ENCODE measurements at places on chromosomes 7 and 10.

DNA sequence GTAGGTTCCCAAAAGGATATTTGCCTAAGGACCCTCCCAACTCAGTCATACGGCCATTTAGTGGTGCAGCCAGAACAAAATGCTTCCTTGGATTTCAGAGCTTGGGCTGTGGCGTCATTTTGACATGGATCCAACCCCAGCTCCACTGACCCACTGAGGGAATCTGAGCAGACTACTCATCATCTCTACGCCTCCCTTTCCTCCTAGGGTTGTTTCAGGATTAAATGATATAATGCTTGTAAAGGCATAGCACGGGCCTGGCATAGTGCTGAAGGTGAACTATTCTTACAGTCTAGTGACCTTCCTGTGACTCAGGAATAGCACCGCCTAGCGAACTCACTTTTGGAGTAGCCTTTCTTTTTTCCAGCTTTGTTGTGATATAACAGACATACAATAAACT lies 70.3 kb upstream of the LOXL4 start:
- no peak for DNase-seq

DNA sequence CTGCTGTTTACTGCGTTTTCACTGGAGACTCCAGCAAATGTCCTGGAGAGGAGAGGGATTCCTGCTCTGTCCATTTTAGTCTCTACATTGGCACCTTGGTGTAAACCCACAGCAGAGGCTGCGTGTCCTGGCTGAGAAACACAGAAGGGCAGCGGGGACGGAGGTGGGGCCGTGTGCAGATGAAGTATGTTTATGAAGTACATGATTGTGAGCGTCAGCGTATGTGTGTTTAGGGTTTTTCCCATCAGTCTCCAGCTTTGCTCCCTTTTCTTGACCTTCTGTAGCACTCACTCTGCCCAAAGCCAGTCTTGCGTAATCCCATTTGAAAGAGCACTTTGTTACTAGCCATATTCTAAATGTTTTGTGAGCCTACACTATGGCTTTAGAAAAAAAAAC lies 750.7 kb upstream of the SORCS1 start:
- DNase-seq = no peak

GRCh38 chr10:5018134-5018533 lies 14.5 kb upstream of the AKR1C2 start:
- DNase-seq = no peak

DNA sequence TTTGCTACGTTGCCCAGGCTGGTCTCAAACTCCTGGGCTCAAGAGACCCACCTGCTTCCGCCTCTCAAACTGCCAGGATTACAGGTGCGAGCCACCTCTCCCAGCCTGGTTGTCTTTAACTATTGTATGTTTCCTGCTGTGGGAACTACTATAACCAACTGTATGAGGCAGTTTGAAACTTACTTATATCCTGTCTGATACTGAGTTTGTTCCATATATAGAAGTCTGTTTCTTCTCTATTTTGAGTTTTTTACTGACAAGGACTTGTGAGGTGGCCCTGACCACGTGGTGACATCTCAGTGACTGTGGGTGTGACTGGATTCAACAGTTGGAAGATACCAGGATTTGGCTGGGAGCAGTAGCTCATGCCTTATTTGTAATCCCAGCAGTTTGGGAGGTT lies 14.2 kb downstream of the FBH1 start:
- no peak for DNase-seq

DNA sequence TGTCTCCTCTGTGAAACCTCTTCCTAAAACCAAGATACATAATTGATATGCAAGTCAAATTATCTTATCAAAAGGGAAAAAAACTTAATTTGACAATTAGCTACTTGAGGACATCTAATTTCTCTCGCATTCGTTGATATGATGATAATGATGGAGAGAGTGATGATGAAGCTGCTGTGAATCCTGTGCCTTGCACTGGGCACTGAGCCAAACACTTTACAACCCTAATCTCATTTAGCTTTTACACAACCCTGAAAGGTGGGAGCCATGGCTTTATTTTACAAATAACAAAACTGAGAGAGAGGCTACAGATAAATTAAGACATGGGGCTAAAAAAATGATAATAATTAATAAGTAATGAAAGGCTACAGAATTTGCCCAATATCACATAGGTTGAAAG lies 176.0 kb downstream of the NOC3L start:
- DNase-seq = no peak

GRCh38 chr10:116118847-116119246 lies 154.2 kb downstream of the GFRA1 start:
- DNase-seq = no peak

DNA sequence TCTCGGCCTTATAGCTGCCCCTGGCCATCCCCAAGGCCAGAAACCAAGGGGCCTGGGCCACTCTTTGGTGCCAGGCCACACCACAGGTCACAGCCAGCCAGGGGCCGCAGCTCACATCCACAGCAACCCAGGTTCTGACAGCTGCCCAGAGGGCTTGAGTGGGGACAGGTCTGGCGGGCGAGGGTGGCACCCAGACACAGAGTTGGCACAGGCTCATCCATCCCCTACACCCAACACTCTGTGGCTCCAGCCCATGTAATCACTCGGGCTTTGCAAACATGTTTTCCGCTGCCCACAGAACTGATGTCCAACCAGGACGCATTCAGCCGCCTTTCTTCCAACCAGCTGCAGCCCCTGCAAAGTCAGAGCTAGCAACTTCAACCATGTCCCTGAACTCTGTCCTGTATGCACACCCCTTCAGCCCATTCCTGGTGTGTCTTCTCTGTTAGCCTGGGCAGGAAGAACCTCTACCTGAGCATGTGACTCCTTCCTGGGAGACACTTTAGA lies 57.7 kb upstream of the PPP2R2D start:
- DNase-seq = no peak

DNA sequence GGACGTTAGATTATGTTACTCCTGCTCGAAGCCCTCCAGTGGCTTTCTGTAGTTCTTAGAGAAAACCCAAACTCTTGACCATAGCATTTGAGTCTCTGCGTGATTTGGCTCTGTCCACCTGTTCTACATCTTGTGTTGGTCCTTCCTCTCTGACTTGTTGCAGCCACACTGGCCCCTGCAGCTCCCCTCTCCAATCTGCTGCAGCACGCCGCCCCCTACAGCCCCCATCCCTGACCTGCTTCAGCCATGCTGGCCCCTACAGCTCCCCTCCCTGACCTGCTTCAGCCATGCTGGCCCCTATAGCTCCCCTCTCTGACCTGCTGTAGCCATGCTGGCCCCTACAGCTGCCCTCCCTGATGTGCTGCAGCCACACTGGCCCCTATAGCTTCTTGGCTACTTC lies 29.2 kb downstream of the TRRAP start:
- DNase-seq = no peak

All from NCI-H1930 (cell line).